Urothelium cell line (cell line): ENCODE measurements at places on chromosomes 1 and 21.

- DNase-seq, result no peak
Observed at GRCh38 chr1:151568626-151569088, 28.5 kb downstream of the TUFT1 start.

DNA sequence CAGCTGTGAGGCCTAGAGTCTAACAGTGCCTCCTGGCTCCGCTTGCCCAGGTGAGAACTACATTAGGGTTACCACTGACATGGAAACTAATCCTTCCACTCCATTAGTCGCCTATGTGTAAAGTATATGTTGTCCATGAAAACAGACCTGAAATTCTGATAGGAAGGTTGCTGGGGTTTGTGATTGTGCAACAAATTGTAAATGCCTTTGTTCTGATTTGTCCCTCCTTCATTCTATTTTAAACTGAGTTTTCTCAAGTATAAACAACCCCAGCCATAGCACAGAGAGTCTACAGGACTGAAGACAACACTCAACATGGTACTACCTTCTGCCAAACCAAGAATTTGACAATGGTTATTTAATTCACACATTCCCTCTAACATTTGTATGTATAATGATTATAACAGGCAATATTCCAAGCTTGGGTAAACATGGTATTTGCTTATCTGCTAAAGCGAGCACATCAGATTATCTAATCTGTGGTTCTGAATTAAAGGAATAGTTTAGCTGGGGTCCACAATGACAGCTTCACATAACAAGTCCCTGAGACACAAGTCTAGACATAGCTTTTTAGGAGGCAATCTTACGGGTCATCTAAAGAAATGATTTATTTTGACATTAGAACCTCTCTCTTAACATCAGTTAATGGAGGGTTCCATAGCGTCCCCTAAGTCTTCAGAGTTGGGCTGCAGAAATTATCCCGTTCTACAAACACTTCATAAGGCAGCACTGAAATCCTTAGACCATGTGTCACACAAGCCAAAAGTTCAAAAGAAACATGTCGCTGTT lies 633.0 kb downstream of the SMYD3 start:
- DNase-seq, result no peak

DNA sequence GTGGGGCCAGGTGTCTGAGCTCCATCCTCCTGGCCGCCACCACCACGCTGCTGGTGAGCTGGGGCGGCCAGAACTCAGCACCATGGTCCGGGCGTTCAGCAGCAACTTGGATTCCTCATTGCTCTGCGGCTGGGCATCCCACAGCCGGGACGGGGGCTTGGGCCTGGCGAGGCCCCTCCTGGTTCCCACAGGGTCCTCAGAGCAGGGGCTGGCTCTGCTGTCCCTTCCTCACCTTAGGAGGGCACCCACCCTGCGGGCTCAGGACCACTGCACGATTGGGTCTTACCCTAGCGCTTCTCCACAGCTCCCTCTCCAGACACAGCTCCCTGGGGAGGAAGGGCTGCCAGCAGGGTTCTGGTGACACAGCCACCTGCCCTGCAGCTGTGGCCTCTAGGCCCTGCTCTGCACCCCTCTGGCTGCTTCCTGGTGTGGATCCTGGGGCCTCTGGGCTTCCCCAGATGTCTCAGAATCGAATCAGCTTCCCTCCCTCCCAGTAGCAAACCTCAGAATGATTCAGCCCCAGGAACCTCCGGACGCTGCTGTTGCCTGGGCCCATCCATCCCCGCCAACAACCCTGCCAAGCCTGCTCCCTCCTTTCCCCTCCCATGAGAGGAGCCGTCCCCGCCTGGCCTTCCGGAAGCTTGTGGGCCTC lies 25.0 kb downstream of the CRYAA start:
- peak; percentile 47 for DNase-seq

- DNase-seq, result no peak
Observed at GRCh38 chr1:207883104-207883651, 27.7 kb downstream of the CD34 start.

- DNase-seq, result no peak
Observed at GRCh38 chr1:204878621-204879234, 8.1 kb downstream of the NFASC start.

GRCh38 chr1:166844791-166845190 lies 5.5 kb downstream of the POGK start:
- no peak for DNase-seq

DNA sequence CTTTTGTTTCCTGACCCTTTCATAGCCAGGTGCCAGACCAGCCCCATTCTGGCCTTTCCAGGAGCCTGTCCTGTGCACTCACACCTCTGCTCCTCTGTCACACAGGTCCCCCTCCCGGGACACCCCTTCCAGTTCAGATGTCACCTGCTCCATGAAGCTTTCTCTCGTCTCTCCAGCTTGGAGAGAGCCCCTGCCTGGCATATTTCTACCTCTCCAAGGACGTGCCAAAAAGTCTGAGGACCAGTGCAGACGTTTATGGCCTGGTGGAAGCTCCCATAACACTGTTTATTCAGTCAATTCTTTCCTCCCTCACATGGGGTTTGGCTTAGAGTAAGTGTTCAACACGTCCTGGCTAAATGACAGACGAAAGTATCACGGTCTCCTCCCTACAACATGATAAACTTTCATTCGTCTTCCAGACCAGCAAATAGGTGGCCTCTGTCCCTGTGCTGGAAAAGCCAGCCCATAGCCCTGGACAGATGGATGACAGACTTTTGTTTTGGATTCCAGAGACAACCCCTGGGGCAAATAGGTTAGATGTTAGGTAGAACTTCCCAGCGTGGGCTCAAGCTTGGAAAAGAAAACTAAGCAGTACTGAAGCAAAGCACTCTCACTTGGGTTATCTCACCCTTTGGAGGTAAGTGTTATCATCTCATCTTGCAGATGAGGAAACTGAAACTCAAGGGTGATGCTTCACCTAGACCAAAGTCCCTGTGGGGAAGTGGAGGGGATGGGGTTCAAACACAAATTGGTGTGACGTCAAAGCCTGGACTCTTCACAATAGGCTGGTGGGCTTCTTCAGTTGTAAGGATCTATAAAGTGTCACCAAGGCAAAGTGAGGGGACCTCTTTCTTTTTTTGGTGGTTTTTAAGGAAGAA lies 52.9 kb upstream of the ECE1 start:
- no peak for DNase-seq

DNA sequence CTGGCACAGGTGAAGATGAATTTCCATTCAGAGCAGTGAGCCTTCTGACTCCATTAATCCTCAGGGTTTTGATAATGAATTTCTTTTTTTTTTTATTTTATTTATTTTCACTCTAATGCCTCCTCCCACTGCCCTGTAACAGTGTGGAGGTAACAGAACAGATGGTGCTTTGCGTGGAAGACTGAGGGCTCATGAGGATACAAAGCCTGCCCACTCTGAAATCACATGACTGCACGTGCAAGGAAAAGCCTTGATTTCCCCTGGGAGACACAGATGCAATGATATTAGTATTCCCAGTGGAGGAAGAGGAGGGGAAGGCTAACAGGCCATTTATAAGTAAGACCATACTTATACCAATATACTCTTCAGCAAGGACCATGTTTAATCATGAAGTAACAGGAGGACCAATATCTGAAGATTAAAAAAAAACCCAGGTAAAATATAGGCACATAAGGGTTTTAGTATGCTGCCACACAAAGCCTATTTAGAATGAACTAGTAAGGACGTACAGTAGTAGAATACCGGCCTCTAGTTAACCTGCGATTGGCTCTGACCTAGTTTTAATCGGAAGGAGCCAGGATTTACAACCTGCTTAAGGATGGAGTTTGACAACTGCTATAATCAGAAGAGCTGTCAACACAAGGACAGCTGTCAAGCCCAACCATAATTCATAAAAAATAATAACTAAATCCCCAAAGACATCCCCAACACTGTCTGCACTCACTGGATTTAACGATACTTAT lies 69.6 kb downstream of the LHX4 start:
- no peak for DNase-seq

GRCh38 chr21:45401054-45401518 lies 3.9 kb upstream of the COL18A1 start:
- DNase-seq, result no peak

GRCh38 chr1:6588893-6589520 lies 9.2 kb downstream of the ZBTB48 start:
- DNase-seq, result no peak
